ENCODE measurements at places on chromosomes 13 and 19.

- no peak for DNase-seq
These were observed 17.1 kb upstream of the GAS6 start for GRCh38 chr13:113880651-113881611.

- no peak for DNase-seq
These were observed 16.9 kb upstream of the HTR2A start for GRCh38 chr13:46913757-46914156.

DNA sequence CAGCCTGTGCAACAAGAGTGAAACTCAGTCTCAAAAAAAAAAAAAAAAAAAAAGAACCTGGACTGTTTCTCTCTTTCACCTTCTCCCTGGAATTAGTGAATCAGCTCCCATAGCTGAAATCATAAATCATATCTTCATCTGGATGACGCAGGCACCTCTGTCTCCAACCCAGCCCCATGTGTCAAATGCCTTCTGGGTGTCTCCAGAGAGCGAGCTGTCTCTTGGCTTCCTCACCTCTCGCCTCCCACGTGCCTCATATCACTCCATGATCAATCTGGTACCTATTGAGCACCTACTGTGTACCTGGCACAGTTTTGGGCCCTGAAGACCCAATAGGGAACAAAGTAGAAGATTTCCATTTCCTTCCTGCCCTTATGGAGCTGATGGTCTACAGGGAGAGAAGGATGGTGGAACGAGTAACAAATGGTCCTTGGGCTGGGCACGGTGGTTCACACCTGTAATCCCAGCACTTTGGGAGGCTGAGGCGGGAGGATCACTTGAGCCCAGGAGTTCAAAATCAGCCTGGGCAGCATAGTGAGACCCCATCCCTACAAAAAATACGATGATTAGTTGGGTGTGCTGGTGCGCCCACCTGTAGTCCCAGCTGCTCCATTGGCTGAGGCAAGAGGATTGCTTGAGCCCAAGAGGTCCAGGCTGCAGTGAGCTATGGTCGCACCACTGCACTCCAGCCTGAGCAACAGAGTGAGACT, 2.5 kb downstream of the HSD11B1L start:
- no peak for DNase-seq

DNA sequence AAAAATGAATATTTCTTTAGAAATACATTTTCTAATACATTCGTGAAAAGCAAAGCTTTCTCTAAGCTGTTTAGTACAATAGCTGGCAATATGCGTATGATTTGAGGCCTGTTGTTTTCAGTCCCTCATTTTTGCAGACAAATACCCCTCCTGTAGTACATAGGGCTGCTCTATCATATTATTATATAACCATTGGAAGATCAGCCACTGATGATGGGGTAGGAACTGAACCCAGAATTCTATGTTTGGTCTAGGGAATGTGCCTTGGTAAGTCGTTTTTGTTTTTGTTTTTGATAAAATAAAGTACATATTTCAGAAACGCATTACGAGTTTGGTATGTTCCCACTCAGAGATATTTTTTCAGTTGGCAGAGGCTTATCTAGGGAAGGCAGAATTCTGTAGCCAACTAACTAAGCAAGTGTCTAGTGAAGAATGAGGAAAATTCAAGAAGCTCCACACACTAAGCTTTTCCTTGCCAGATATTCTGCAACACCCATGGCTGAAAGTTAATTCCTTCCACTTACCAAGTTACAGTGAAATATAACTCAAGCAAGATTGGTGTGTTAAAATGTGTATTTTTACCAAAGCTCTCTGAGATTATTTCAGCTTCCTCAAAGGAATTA, 656.9 kb upstream of the MIR17HG start:
- DNase-seq, result no peak

GRCh38 chr13:37059848-37060192, 332 bp upstream of the SUPT20H start:
- DNase-seq, result no peak

GRCh38 chr19:13078381-13078780, 24.3 kb downstream of the LYL1 start:
- no peak for DNase-seq

- no peak for DNase-seq
These were observed 1424.4 kb upstream of the MIR17HG start for GRCh38 chr13:89923052-89923451.

DNA sequence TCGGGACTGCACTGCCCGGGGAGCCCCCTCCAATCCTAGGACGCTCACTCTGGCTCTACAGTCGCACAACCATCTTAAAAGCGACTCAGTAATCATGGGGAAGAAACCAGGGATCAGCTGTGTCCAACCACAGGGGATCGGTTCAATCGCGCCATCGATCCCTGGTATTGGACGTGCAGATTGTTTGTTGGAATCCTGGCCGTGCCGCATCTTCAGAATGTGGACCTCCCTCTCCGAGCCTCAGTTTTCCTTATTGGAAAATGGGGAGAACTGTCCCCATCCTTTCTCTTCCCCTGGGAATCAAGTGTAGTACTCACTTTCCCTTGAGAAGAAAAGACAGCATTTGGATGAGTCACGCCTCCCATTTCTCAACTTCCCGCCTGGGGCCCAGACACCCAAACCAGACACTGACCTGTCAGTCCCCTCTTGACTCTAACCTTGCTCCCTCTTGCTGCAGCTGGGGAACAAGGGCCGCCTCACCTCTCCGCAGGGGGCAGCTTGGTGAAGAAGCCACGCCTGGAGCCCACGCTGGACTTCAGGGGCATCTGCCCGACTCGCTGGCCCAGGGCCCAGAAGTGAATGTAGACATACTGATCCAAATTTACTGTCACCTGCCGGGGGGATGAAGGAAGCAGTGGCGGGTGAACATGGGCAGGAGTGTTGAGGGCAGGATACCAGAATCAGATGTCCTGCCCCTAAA, 17.6 kb downstream of the EMP3 start:
- DNase-seq, result no peak

DNA sequence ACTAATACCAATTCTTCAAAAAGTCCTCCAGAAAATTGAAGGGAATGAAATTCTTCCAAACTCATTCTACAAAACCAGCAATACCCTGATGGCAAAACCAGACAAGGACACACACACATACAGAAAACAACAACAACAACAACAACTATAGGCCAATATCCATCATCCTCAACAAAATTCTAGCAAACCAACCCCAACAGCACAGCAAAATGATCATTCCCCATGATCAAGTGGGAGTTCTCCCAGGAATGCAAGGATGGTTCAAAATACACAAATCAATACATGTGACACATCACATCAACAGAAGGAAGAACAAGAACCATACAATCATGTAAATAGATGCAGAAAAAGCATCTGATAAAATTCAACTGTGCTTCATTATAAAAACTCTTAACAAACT, 18.7 kb upstream of the ZNF181 start:
- DNase-seq, result no peak

- DNase-seq, result no peak
These were observed 9.2 kb upstream of the EHD2 start for GRCh38 chr19:47704024-47704423.

DNA sequence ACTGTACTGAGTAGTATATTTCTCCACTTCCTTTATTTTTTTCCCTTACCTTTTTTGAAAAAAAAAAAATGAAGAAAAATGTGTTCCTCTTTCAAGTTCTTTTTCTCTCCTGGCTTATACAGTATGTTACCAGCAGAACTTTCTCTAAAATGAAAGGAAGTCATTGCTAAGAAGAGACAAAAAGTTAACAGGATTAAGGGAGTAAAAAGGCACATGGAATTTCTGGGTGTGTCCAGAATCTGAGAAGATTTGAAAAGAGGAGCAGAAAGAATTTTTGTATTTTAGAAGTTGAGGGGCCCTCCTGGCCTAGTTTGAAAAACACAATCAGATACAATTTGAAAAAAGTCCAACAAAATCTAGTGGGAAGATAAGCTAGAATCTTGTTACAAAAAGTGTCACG, 21.0 kb upstream of the TRIM13 start:
- DNase-seq, result no peak

DNA sequence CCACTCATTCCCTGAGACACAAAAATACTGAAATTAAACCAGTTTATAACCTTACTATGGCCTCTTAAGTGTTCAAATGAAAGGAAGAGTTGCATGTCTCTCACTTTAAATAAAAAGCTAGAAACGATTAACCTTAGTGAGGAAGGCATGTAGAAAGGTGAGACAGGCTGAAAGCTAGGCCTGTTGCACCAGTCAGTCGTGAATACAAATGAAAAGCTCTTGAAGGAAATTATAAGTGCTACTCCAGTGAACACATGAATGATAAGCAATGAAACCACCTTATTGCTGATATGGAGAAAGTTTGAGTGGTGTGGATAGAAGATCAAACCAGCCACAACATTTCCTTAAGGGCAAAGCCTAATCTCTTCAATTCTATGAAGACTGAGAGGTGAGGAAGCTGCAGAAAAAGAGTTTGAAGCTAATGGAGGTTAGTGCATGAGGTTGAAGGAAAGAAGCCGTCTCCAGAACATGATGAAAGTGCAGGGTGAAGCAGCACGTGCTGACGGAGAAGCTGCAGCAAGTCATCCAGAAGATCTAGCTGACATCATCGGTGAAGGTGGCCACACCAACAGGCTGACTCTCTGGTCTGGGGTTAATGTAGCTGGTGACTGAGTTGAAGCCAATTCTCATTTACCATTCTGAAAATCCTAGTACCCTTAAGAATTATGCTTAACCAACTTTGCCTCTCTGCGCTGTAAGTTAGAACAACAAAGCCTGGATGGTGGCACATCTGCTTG, 94.5 kb upstream of the TEX29 start:
- no peak for DNase-seq

- DNase-seq, result no peak
These were observed 29.0 kb downstream of the LILRB4 start for GRCh38 chr19:54691582-54692297.

DNA sequence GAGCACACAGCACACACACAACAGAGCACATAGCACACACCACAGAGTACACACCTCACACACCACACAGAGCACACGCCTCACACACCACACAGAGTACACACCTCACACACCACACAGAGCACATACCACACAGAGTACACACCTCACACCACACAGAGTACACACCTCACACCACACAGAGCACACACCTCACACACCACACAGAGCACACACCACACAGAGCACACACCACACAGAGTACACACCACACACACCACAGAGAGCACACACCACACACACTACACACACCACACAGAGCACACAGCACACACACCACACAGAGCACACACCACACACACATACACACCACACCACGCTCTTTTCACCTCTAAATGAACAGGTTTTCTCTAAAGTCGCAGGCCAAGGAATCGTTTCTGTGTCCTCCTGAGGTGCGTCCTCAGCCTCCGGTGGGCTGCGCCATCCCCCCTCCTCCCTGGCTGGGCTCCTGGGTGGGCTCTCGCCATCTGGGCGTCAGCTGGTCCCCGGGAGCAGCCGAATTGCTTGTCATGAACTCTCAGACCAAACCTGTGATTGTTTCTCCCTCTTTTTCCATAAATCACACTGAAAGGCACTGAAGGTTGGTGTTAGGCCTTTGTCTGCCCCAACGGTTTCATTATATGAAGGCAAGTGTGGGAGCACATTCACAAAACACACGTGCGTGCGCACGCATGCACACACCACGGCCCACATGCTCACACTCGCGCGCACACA, 37.4 kb downstream of the TMEM255B start:
- no peak for DNase-seq

GRCh38 chr13:98476106-98476505, 100.8 kb downstream of the STK24 start:
- no peak for DNase-seq

- no peak for DNase-seq
These were observed 69.0 kb downstream of the KDM4B start for GRCh38 chr19:5037936-5038335.

- DNase-seq, result no peak
These were observed 1.6 kb downstream of the URI1 start for GRCh38 chr19:29943615-29944014.

GRCh38 chr19:3881272-3882040, 971 bp downstream of the ATCAY start:
- peak; percentile 52 for DNase-seq

- DNase-seq, result no peak
These were observed 342.2 kb downstream of the DACH1 start for GRCh38 chr13:71524613-71525304.

DNA sequence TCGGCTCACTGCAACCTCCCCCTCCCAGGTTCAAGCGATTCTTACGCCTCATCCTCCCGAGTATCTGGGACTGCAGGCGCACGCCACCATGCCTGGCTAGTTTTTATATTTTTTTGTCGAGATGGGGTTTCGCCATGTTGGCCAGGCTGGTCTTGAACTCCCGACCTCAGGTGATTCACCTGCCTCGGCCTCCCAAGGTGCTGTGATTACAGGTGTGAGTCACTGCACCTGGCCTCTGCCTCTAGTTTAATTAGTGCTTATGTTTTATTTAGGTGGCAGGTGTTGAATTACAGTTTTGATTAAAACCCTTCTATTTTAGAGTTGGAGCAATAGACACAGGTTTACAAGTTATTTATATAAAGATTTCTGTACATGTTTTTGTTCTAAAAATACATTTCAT, 42.8 kb downstream of the ATP11A start:
- no peak for DNase-seq

DNA sequence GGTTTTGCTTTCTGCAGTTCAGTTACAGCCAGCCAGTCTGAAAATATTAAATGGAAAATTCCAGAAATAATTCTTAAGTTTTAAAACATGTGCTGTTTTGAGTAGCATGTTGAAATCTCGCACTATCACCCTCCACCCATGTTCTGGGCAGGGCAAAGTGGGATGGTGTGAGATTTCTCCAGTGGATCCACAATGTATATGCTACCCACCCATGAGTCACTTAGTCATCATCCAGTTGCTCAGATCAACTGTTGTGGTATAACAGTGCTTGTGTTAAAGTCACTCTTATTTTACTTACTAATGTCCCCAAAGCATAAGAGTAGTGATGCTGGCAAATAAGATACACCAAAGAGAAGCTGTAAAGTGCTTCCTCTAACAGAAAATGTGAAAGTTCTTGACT, 56.4 kb downstream of the CYSLTR2 start:
- DNase-seq, result no peak

DNA sequence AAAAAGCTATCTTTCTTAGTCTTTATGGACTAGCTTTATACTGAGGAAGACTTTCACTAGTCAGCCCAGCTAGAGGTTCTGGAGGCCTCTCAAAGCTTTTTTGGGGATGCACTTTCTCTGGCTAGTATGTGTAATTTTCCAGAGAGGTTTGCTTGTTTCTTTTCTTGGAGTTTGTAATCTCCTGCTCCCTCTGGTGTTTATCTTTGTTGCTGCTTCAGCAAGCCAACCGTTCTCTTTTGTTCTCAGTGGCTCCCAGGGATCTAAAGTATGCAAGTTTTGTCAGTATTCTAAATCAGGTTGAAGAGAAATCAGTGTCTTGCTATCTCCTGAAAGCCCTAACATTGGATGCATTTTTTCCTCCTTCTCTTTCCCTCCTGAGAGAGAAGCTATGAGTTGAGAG, 121.1 kb upstream of the MYO16 start:
- DNase-seq, result no peak

- no peak for DNase-seq
These were observed 62.6 kb downstream of the LACC1 start for GRCh38 chr13:43942286-43942685.

GRCh38 chr13:23632048-23632582, 61.9 kb downstream of the TNFRSF19 start:
- DNase-seq, result no peak

GRCh38 chr19:42246922-42247639, 4.7 kb upstream of the GSK3A start:
- no peak for DNase-seq

Measured in D721Med (cell line).